Smooth muscle cell of the brain vasculature (primary cell): ENCODE measurements at places on chromosomes 1 and 21.

DNA sequence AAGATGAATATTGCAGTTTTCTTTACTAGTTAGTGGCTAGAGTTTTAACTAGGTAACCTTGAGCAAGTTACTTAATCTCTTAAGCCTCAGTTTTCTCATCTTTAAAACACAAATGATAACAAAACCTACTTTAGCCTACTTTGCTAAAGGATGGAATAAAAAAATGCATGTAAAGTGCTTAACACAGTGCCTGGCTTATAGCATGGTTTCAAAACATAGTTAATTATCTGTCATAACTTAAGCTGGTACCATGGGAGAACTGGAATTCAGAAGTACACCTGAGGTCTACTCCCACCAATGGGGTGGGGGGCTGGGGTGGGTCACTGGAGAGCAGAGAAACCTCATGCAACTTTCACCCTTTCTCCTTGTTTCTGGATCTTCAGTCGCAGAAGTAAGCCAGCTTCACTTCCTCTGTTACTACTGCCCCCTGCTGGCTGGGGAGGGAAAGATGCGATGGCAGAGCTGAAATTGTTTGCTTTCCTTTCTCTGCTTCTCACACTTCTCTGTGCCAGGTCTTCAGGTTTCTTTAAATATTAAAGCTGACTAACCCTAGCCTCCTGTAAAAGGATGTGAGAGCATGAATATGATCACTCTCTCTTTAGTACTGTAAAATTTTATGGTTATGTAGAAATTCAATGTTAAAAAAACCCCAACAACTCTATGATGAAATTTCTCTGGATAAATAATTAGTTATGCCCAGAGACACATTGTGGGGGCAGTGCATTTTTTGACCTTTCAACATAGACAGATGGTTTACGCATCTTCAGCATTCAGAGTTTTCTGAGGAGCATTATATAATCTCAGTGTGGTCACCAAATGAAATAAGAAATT lies 324.2 kb downstream of the HLX start:
- peak; percentile 23 for DNase-seq

DNA sequence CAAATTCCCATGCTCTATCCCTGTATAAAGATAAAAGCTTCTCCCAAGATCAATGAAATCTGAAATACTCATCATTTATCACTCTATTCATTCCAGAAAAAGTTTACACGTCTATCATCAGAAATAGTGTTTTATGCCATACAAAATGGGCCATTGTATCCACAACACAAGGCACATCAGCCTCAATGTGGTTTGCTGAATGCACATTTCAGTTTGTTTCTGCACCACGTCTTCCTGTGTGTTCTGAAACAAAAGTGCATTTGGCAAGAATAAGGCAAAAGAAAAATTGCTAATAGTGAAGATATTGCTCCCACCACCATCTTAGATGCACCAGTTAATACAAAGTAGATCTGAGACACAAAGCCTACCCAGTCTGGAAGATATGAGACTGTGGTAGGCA lies 89.6 kb upstream of the ETS2 start:
- no peak for DNase-seq

GRCh38 chr1:2126331-2127186 lies 68.0 kb downstream of the FAAP20 start:
- DNase-seq, result no peak

DNA sequence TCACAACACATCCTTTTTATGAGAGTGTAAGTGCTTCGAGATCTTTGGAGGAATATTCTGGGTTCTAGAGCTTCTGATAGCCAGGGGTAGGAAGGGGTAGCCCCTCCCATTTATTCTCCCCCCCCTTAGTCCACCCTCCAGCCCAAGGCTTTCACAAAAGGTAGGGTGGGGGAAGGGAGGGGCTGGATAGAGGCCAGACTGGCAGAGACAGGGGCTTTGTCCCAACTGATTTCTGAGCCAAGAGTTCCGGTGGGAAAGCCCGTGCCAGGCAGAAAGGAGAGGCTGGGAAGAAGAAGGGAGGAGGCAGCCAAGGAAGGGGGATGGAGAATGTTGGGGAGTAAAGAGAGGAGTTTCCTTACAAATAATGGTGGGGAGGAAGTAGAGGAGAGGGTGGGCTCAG lies 3.1 kb downstream of the BCAN start:
- no peak for DNase-seq

- DNase-seq, result no peak
These were observed 34.2 kb downstream of the EFCAB7 start for GRCh38 chr1:63557365-63557987.

- DNase-seq, result no peak
These were observed 16.7 kb upstream of the PSMD4 start for GRCh38 chr1:151237678-151238466.

GRCh38 chr1:42845866-42846256 lies 552 bp upstream of the ZNF691 start:
- no peak for DNase-seq

- no peak for DNase-seq
These were observed 3.1 kb downstream of the DNM3 start for GRCh38 chr1:171844381-171844780.

DNA sequence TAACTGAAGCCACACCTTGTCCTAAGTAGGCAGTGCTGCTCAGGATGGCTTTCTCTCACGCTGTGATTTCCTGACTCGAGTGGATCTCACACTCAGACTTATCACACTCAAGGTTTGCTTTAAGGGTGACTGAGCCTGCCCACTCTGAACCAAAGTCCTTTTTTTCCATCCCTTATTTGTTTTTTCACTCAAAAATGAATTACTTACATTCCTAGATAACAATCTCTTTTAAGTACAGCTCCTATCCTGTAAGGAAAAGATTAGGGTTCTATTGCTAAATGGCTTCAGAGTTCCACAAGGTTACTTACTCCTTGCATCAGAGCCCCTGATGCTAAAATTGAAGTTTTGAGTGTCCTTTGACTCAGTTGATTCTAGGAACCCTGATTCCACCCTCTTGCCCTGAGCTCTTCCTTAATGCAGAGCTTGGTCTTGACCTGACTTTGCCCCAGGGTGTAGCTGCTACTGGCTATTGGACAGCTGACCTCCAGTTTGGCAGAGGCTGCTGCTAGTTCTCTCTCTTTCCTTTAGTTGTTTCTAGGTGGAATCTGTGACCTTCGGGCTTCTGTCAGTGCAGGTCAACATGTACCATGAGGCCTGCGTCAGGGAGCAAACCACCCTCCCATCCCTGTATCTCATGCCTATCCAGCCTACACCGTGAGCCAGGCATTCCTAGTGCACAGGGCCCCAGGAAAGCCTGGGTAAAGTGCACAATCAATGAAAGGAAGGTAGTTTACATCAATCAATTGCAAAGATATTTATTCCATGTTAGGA lies 80.1 kb upstream of the CD55 start:
- no peak for DNase-seq

- DNase-seq, result no peak
These were observed 41.3 kb upstream of the PLA2G5 start for GRCh38 chr1:20028726-20029125.

DNA sequence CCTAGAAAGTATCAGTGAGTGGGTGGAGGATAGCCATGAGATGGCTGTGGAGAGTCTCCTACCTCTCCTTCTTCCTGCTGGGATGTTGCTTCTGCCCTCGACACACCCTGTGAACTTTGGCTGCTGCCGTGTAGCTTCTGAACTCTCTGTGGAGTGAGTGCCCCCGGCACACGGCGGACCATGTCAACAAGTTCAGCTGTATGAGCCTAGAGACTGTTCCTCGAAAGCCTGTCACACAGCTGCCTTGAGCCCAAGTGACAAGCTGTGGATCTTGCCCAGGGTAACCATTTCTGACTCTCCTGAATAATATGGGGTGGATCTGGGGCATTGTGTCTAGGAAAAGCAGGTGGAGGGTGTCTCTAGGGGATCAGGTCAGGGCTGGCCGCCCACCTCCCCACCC lies 143.2 kb downstream of the NOS1AP start:
- no peak for DNase-seq

DNA sequence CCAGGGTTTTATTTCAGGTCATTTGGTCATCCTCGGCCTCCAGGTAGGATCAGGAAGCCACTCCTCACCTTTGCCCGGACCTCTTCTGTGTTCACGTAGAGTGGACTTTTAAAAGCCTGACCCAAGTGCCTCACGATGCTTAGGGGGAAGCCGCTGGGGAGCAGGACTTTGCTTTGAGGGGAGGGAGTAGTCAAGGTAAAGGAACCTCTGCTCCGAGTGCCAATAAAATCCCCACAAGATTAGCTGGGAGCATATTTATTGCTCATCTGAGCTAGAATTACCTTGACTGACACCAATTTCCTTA lies 603 bp upstream of the DHRS3 start:
- no peak for DNase-seq

DNA sequence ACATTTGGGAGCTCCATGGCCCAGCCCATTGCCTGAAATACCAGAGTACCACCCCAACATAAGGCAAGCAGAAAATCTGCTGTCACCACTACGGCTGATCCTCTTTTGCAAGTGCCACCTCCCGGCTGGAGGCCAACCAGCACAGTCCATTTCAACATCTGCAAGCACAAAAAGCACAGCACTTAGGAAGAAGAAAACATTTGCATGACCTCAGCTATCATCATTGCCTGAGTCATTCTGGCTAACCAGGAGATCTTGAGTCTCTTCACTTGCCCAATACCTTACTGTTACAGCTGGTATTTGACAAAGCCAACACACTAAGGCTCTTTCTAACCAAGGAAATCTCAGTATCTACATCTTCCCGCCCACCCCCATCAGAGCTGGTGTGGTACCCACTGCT lies 55.9 kb downstream of the NEK7 start:
- no peak for DNase-seq

DNA sequence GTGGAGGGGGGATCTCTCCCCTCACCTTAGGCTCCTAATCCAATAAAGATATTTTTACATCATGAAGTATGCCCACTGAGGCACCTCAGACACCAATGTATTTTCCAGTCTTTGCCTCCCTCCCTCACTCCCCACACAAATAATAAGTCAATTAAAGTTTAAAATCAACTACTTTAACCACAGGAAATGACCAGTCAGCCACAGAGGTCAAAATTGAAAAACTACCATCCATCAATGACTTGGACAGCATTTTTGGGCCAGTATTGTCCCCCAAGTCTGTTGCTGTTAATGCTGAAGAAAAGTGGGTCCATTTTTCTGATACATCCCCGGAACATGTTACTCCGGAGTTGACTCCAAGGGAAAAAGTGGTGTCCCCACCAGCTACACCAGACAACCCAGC lies 70.6 kb upstream of the DYNLT5 start:
- no peak for DNase-seq

DNA sequence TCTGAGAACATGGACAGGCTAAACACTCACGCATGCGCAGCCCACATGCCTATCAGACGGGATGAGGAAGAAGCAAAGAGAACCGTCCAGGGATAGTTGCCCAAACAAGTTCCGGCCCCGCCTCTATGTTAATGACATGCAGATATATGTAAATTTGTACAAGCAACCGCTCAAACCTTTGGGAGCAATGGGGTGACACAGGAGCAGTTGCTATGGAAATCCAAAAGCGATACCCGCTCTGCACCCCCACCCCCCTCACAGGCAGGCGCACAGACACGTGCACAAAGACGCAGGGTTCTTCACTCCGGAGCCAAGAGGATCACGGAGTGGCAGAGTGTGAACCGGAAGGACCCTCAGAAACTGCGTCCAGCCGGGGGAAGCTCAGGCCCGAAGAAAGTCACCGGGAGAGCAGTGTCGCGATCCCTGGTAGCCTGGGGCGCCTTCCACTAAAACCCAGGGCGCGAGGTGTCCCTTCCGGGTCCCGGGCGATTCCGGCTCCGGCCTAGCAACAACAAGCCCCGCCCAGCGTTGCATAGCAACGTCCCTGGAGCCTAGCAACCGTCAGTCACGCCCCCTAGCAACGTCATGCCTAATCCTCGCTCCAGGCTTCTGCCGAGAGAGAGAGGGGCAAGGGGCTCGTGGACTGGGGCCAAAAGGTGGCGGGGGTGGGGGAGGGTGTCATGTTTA lies 24.1 kb upstream of the ADGRB2 start:
- peak; percentile 45 for DNase-seq

- no peak for DNase-seq
These were observed 1.7 kb downstream of the PKNOX1 start for GRCh38 chr21:42975886-42976608.

DNA sequence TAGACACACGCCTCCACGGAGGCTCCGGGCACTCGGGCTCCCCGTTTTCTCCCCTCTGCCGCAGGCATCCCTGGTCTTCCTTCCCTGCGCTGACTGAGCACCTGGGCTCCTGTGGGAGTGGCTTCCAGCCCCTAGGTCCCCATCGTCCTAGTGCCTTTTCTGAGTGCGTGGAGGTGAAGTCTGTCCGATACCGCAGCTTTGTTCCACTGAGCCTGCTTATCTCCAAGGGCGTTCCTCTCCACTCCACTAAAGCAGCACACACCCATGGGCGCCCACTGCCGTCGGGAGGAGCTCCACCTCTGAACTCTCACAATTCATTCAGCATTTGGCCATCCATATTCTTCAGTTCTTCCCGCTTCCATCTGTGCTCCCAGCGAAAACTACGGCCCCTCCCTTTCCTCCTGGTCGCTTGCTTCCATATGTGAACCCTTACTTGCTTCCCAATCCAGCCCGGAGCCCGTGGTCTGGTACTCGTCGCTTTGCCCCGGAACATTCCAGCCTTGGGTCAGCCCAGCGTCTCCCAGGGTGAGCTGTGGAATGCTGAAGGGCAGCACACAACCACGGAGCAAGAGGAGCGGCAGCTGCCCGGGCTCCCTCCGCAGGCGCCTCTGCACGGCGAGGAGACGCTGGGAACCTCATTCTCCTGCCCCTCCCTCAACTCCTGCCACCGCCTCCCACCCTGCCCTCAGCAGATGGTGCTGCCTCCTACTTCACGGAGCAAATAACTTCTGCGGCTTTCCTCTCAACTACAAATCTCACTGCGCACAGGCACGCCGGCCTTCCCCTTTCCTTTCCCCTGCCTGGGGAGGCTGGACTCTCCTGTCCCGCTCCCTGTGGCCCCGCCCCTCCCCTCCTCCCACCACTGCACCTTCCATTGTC lies 27.5 kb downstream of the ATP8B2 start:
- DNase-seq, result no peak

GRCh38 chr1:187871177-187871845 lies 1042.6 kb downstream of the PLA2G4A start:
- DNase-seq, result no peak

- no peak for DNase-seq
These were observed 9.0 kb downstream of the TGFBR3 start for GRCh38 chr1:91876781-91877573.

GRCh38 chr1:171801487-171801891 lies 20.0 kb downstream of the METTL13 start:
- DNase-seq, result no peak

DNA sequence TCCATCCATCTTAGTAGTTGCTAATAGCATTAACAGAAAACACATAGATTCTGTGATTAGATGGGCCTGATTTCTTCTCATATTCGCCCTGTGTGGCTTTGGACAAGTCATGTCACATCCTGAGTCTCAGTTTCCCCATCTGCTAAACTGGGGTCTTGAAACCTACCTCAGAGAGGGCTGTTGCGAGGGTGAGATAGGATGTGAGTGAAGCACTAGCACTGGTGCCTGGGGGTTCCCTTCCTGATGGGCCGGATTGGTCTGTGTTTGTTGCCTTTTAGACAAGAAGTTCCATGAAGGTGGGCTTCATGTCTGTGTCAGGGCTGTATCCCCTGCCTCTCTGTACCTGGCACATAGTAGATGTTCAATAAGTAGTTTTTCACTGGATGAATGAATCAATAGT lies 3.5 kb upstream of the MAN1C1 start:
- DNase-seq, result no peak
